ENCODE measurements at places on chromosomes 2 and 18.

DNA sequence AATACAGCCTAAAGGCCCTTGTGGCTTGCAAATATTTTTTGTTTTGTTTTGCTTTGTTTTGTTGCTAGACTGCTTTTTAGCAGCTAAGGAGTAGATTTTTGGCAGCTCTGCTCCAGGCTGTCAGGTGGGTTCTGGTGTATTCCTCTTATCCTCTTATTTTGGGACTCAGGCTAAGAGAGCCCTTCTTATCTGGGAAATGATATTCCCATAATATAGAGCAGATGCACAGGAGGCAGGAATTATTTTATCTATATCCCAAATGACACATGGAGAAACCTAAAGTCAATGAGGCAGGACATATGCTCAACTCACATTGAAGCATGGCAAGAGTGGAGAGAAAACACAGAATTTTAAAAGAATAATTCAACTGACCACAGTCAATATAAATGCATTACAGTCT lies 369.6 kb downstream of the RIT2 start:
- DNase-seq, result no peak

- no peak for DNase-seq
Measured at GRCh38 chr18:79151191-79151590, 82.0 kb downstream of the ATP9B start.

GRCh38 chr2:69997015-69997830 lies 35.8 kb upstream of the ASPRV1 start:
- peak; percentile 33 for DNase-seq

GRCh38 chr2:237261327-237261726 lies 152.6 kb downstream of the COL6A3 start:
- no peak for DNase-seq

GRCh38 chr2:20592106-20593071 lies 58.5 kb downstream of the HS1BP3 start:
- no peak for DNase-seq

DNA sequence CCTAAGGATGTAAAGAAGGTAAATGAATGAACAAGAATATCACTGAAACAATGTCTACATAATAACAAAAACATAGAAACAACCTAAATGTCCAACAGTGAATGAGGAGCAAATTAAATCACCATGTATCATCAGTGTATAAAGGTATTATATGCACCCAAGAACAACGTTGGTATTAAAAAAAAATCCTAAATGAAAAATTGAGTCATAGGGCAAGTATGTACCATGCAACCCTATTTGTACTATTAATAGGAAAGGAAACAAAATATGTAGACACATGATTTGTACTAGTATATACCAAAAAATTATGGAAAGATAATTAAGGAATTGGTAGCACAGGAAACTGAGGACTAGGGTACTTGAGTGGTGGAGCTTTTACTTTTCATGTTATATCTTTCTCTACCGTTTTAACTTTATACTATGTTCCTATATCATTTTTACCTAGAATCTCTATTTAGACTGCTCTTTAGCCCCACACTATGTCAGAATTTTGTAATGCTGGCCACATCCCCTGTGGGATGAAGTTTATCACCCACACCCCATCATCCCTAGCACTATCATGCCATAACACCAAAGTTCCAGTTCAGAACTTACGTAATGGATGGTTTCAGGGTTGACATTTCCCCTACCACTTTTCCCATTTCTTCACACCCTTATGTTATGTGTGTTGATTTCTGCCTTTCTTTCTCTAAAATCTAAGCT lies 25.6 kb downstream of the IKZF2 start:
- no peak for DNase-seq

- DNase-seq, result no peak
Measured at GRCh38 chr18:33837191-33837590, 259.2 kb downstream of the ASXL3 start.

GRCh38 chr2:105387225-105387624 lies 11.6 kb downstream of the FHL2 start:
- DNase-seq, result no peak

GRCh38 chr2:222424729-222425671 lies 657 bp downstream of the SGPP2 start:
- peak; percentile 38 for DNase-seq

GRCh38 chr2:125837611-125838010 lies 818.3 kb upstream of the GYPC start:
- no peak for DNase-seq

GRCh38 chr2:51959696-51960095 lies 927.8 kb upstream of the NRXN1 start:
- no peak for DNase-seq

DNA sequence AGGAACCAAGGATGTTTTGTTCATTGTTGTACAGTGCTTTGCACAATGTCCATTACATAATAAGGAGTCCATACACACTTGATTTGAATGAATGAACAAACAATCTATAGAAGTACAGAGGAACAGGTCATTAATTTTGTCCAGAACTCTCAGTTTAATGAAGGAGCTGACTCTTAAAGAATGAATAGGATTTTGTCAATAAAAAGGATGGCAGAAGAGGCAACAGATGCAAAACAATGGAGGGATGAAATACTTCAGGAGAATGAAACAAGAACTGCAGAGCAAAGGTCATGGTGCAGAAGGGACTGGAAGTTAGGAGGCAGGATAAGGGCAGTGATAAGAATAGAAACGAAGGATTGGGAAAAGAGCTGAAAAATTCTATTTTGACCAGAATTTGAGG lies 28.7 kb upstream of the COL5A2 start:
- no peak for DNase-seq

DNA sequence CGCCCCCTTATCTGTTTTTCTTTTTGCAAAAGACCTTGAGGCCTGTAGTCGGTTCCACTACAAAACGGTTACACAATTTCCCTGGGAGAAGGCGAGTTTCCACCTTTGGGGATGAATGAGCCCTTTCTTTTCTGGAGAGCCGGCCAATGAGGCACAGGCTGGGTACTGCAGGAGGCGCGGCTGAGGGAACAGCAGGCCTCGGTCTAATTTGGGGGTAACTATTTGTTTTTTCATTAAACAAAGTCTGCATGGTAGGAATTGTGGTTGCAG lies 129.2 kb downstream of the MYCN start:
- DNase-seq, result no peak

Measured in activated T-cell treated with anti-CD3 and anti-CD28 coated beads, Interleukin-2, amount 50 U/mL, for 48 hours (primary cell).